ENCODE measurements at places on chromosomes 4 and X. TPM values are rescaled to one million over a fixed set of nuclear protein-coding genes. Genes with fewer than 3 reads are reported as not detected.

GRCh38 chr4:128823025-128823661, 13.6 kb downstream of the JADE1 start:
- DNase-seq, result no peak

- DNase-seq, result no peak
Observed at GRCh38 chrX:21691512-21692018, 33.4 kb upstream of the KLHL34 start.

GRCh38 chrX:47250017-47250347, 17.2 kb downstream of the USP11 start:
- no peak for DNase-seq

DNA sequence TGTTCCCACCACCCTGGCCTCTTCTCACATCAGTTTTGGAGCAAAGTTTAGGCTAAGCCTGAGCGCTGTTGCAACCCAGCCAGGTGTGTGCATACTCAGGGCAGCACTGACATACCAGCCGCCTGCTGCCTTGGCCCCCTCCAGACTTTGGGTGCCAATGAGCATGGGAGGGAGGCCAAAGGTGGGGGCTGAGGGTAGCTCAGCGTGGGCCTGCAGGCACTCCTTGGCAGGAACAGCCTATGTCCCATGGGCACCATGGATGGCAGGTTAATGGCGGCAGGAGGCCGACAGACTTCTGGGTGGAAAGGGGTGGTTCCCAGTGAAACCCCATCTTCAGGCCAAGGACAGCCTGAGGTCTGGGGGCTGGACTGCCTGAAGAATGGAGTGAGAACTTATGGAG, 462.2 kb downstream of the ADGRL3 start:
- no peak for DNase-seq

GRCh38 chrX:39409246-39409917, 608.1 kb downstream of the MID1IP1 start:
- DNase-seq, result no peak

DNA sequence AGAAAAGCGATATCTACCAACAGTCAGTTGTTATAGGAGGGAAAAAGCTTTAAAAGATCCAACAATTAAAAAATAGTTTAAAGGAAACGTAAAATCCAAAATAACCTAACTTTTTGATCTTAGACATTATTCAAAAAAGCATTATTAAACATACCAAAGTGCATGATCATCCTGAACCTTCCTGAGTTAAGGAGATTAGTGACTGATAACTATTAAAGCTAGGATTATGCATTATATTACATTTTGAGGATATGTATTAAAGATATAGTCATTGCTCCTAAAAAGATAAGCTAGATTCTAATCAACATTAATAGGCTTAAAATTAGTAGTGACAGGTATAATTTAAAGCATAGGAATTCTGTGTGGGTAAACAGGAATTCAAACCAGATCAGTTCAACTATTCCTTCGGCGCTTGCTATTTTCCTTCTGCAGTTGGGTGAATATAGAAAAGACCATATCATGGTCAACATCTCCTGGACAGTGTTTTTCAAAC, 139.6 kb downstream of the ADAMTS3 start:
- no peak for DNase-seq

GRCh38 chrX:7926914-7927258, 327 bp downstream of the PNPLA4 start:
- no peak for DNase-seq

GRCh38 chr4:107034091-107034995, 1.8 kb downstream of the DKK2 start:
- DNase-seq, result peak; percentile 21

DNA sequence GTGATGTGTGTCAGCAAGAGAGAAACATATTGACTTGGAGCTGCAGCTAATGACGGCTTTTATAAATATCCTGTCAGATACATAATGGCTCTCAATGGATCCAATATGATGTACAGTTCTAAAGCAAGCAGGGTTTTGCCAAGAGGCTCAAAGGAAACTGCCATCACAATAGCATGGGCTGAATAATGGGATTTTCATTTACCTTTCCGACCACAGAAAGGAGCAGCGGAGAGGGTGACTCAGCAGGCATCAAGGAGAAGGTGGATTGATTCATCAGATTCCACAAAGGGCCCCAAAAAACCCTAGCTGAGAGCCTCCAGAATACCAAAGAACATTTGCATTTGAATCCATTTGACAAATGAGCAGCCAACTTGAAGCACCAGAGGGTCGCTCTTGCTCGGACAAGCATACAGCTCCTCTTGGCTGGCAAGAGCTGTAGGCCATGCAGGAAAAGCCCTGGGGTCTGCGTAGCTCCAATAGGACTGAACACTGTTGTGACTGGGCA, 355.7 kb upstream of the NOCT start:
- DNase-seq, result no peak

- peak; percentile 14 for DNase-seq
Observed at GRCh38 chr4:181475781-181476507, 767.3 kb upstream of the TENM3 start.

GRCh38 chr4:139814323-139815015, 148.8 kb downstream of the MGST2 start:
- peak; percentile 24 for DNase-seq

DNA sequence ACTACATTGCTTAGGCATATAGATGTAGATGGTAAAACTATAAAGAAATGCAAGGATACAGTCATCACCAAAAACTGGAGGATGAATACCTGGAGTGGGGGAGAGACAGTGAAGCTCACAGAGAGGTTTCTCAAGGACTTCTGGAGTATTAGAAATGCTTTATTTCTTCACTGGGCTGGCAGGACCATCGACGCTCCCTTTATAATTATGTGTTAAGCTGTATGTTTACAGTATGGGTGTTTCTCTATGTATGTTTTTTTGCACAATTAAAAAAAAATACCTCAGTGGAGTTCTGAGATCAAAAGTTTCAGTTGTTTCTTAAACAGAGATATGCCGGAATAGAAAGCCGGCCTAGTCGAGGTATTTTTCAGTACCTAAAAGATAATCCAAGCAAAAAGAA, 201.3 kb downstream of the NSUN7 start:
- no peak for DNase-seq

DNA sequence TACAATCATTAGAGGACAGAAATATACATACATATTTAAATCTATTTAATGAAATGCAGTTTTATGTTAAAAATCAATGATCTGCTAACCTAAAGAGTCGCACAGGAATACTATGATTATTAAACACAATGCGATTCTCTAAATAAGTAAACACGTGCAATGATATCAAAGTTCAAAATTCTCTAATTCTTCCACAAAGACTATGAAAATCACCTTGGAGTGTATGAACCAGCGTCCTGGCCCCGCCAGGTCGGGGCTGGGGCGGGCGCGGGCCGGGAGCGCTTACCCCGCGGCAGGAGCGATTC, 608 bp upstream of the FAM200B start:
- no peak for DNase-seq

- no peak for DNase-seq
Observed at GRCh38 chr4:3388471-3389232, 53.1 kb upstream of the HGFAC start.

GRCh38 chr4:41267997-41268396, 11.3 kb downstream of the UCHL1 start:
- no peak for DNase-seq

DNA sequence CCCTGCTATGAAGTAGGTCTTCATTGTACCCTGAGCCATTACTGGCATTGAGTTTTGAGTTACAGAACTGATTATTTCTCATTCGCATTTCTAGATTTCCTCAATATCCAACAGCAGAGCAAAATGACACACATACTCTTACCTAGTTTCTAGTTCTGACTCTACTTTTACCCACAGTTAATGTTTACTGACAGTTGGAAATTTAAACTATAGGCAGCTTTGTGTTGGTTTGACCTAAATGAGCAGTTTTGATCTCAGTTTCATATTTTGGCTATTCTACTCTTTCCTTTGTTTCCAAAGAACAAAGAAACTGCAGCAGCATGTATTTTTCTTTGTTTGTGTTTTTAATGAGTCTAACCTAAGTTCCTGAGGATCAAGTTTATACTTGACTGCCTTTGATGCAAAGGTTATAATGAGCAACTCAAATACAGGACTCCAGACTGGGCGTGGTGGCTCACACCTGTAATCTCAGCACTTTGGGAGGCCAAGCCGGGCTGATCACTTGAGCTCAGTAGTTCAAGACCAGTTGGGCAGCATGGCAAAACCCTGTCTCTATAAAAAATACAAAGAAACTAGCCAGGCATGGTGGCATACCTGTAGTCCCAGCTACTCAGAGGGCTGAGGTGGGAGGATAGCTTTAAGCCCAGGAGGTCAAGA, 30.4 kb downstream of the TXK start:
- no peak for DNase-seq

GRCh38 chr4:182746876-182747275, 170.3 kb downstream of the DCTD start:
- DNase-seq, result no peak

- DNase-seq, result no peak
Observed at GRCh38 chrX:133394765-133395164, 20.5 kb downstream of the GPC4 start.

GRCh38 chr4:23483320-23483960, 406.4 kb downstream of the PPARGC1A start:
- no peak for DNase-seq

DNA sequence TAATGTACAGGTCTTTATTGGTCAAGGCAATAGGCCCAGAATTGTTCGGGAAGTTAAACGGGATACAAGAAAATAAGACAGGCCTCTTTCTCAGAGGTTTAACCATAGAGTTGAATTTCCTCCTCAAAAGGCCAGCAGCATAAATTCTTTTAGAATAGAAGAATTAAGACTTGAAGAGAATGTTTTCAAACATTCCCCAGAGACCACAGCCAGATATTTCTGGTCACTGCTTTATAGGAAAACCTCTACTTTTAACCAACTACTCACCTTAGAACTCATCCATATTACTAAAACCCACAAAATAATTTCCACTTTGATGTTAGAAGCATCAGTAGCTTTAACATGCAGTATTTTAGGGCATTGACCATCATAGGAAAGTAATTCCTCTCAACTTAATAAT, 317.9 kb downstream of the RAB28 start:
- no peak for DNase-seq

DNA sequence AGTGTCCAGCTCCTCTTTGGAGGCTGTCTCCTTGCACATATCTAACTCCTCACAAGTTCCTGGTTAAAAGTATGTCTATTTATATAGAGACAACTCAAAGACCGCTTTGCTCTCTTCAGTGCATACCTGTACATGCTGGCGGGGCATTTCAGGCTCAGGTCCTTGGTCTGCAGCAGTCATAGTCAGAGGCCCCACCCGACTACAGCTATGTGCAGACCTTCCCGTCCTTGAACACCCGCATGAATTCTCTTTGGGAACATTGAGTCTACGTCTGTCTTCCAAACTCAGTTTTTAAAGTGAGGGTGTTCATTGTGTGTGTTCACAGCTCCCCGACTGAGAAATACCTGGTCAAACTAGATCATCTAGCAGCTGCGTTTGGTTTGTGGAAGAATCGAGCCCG, 4.2 kb downstream of the BCOR start:
- no peak for DNase-seq

GRCh38 chrX:111360839-111361238, 51.2 kb downstream of the DCX start:
- DNase-seq, result no peak

DNA sequence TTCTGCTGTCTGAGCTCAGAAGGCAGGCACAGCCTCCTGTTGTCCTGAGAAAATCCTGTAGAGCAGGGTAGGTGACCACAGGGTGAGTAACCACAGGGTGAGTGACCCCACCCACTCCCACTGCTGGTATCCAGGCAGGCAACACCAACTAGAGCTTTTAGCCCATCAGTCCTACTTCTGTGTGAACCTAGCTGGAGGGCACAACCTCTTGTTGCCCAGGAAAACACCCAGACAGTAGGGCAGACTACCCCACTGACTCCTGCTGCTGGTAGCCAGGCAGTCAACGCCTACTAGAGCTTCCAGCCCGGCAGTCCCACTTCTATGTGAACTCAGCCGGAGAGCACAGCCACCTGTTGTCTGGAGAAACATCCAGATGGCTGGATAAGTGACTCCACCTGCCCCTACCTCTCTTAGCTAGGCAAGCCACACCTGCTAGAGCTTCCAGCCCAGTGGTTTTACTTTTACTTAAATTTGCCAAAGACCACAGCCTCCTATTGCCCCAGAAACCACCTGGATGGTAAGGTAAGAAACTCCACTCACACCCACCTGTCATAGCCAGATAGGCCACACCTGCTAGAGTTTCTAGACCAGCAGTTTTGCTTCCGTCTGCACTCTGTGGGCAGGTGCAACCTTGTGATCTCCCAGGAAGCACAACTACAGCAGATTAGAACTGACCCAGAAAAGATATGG, 371.6 kb downstream of the INPP4B start:
- DNase-seq, result no peak

DNA sequence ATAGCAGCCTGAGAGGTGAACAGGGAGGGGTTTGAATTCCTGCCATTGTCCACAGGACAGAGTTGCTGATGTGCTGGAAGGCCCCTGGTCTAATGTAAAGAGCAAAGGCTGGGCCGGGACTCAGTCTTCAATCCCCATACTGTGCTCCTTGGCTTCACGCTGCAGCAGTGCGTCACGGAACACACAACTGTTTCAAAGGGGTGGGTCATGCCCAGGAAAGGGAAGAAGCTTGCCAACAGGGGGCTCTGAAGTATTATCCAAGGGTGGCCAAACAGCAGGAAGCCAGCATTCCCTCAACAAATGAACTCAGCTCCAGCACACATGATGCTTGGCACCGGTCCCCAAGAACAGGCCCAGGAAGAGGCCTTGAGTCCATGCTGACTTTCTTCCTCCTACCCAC, 122.5 kb downstream of the NFKB1 start:
- DNase-seq, result no peak

Gene NR3C2
- 22.4 TPM for total RNA-seq

Gene DDX3X
- total RNA-seq, result 272 TPM

Gene HSD17B13
- total RNA-seq, result not detected

Gene PDZD4
- total RNA-seq, result 2.4 TPM

Gene ENAM
- total RNA-seq, result 4.9 TPM

Gene MTNR1A
- total RNA-seq, result not detected

Gene FAM90A26
- not detected for total RNA-seq

Gene GAGE12D
- not detected for total RNA-seq

Gene AFP
- not detected for total RNA-seq
